ENCODE measurements at places on chromosomes 7 and 10.
A peak's percentile ranks its signal among the peaks of the same experiment; 100 is the strongest.

DNA sequence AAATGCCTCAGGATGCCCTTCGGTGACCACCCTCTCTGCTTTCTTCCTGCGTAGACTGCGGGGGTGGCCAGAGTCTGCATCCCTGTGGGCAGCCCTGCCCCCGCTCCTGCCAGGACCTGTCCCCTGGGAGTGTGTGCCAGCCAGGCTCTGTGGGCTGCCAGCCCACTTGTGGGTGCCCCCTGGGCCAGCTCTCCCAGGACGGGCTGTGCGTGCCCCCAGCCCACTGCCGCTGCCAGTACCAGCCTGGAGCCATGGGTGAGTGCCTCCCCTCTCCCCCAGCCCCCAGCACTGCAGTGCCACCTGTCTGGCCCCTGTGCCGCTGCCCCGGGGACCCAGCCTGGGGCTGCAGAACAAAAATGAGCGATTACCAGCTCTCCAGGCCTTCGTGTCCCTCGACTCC is 23.1 kb upstream of the ZNF862 start:
- no peak for DNase-seq

DNA sequence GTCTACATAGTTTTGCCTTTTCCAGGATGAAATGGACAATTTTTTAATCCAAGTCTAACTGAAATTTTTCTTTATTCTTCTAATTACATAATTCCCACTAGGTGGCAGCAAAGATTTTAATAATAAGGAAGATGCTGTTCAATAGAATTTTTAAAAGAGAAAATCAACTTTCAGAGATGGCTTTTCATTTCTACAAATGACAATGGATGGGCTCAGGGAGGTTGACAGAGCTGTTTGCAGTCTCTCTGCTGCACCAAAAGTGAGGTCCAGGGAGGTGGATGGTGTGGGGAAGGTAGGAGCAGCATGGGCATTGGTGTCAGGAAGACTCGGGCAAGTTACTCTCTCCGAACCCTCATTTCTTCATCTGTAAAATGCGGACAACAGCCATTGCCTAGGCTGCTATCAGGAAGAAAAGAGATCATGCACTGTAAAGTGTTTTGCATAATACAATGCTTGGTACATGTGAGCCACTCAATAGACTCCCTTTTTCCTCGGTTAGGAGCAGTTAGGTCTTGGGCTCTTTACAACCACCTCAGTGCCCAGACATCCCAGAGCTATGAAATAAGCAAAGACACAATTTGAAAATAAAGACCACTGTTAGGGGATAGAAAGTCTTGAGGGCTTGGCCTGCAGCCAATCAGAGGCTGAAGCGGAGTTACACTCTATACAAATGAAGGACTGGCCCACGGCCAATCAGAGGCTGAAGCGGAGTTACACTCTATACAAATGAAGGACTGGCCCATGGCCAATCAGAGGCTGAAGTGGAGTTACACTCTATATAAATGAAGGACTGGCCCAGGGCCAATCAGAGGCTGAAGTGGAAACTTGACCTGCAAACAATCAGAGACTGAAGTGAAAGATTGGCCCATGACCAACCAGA is 107.1 kb downstream of the ABLIM1 start:
- peak; percentile 89 for DNase-seq

DNA sequence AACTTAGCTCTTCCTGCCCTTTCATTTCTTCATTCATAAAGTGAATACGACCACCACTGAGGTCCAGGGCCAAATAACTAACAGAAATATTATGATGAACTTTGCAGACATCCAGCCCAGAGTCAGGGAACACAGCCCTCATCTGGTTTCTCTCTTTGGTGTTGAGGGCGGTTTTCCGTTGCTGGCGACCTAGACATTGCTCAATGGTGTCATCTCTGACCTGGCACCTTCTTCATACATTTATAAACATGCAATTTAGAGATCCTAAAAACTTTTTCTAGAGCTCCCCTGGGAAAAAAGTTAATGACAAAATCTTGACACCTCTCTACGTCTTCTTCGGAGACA is 324 bp upstream of the TET1 start:
- DNase-seq: no peak

- DNase-seq: no peak
Observed at GRCh38 chr10:14142606-14143250, 188.0 kb downstream of the FRMD4A start.

DNA sequence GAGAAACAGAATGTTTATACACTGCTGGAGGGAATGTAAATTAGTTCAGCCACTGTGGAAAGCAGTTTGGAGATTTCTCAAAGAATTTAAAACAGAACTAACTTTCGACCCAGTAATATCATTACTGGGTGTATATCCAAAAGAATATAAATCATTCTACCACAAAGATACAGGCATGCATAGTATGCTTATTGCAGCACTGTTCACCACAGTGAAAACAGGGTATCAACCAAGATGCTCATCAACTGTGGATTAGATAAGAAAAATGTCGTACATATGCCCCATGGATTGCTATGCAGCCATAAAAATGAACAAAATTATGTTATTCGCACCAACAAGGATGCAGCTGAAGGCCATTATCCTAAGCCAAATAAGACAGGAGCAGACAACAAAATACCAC is 343.1 kb upstream of the KCND2 start:
- no peak for DNase-seq

DNA sequence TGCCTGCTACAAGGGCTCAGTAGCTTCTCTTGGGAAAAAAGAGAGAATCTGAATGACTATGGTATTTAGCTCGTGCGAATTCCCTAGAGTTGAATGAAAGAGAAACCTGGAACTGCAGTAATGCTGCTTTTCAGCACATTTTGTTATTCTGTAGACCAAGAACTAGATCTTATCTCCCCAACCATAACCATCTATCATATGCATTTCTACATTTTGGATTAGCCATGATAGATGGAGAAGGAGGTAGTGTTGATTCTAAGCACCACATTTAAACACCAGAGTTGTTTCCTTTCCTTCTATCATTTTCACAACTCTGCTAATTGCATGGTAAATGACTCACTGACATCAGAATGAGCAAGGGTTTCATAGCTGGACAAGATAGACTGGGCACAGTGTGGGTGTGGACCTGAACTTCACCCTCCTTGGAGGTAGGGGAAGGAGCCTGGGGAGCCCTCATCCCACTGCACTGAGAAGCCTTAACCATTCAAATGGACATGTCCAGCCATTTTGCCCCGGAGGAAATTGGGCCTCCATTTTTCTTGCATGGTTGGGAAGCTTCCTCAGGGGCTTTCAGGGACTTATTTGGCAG is 55.3 kb upstream of the BMPER start:
- no peak for DNase-seq

- DNase-seq: no peak
Observed at GRCh38 chr10:75762431-75762802, 331.0 kb downstream of the LRMDA start.

- DNase-seq: no peak
Observed at GRCh38 chr7:82284936-82285519, 158.5 kb downstream of the CACNA2D1 start.

DNA sequence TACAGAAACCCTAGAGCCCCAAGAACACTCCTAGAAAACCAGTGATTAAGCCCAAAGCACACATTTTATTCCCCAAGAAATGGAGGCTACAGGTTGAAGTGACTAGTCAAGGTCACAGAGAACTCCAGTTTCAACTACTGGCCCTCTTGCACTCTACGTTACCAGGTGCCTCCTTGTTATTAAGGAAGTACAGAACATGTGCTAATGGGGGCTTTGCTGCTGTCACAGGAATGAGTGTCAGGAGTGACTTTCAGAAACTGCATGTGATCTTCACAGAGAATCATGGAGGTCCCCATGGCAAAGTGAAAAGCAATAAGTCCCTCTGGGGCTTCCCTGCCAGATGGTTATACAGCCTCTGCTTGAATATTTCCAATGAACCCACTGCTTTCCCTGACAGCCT is 19.3 kb downstream of the JAZF1 start:
- no peak for DNase-seq

GRCh38 chr10:76839276-76839675 is 798.3 kb downstream of the KCNMA1 start:
- no peak for DNase-seq

DNA sequence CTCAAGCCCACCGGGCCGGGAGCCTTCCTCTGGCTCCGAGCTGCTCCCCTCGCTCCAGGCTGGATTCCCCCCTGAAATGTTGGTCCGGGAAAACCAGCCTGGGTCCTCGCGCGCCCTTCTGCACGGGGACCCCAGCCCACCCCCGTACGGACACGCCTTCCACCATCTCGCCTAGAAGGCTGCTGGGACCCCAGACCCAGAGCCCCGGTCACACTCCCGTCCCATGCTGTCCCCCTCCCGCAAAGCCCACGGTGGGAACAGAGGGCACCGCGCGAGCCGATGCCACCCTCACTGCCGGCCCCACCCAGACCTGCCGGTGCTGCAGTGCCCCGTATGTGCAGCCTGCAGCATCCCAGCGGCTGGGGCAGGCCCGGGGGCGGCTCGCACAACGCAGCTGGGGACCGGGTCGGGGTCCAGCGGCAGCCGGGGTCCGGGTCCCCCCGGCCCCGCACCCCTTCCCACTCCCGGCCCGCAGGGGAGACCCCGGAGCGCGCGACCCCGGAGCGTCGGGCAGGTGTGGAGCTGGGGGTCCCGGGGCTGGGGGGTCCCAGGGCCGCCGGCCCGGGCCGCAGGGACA is 871 bp downstream of the SPOCK2 start:
- no peak for DNase-seq

DNA sequence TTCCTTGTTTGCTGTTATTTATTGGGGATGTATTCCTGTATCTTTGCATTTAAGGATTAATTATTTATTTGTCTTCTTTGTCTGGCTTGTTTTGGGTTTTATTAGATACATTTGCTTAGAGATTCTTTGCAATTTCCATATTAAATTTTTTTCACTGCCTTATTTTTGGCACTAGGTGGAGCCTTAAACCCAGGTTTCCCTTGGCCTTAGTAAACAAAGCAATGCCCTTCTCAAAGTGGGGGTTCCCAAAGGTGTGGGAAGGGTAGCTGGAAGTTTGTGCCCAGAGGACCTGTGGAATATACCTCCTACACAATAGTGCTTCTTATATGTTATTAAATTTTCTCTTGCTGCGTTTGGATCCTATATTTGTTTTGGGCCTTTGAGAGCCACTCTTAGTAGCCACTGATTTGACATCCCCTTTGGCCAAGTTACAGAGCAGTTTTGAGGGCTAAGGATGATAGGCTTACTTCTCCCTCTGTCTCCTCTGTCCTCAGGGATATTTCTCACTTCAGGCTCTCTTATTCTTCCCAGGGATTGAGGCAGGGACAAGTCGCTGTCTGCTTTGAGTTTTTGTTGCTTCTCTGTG is 162.3 kb downstream of the ITGB1 start:
- peak; percentile 3 for DNase-seq

DNA sequence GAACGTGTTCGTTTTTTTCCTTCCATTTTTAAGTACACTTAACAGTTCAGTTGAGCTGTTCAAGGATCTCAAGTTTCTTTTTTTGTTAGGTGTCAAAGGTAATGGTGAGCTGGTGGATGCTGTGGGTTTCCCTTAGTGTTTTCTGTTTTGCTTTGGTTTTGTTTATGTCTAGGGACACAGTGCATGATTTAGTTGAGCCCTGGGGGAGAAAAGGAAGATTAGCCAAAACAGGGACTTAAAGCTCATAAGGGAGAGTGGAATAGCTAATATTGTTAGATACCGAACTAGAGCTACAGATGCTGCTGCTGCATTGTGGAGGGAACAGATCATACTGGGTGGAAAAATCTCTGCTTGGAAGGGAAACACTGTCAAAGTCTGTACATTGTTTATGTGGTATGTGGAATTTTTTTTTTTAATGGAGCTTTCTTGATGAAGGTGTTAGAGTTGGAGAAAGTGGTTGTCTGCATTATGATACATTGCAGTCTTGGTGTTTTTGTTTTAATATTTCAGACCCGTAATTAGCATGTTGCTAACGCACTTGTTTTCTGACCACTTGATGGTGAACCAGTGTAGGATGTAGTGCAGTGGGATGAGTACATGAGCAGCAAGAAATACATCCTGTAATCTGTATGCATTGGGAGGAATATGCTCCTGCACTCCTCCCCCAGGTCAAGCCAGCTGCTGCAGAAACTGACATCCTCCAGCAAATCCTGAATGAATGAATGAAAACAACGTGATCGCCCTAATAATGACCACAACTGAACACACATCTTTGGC is 2.1 kb downstream of the GLCCI1 start:
- DNase-seq: peak; percentile 10

- peak; percentile 70 for DNase-seq
Observed at GRCh38 chr7:48782511-48782910, 141.8 kb upstream of the CDC14C start.

DNA sequence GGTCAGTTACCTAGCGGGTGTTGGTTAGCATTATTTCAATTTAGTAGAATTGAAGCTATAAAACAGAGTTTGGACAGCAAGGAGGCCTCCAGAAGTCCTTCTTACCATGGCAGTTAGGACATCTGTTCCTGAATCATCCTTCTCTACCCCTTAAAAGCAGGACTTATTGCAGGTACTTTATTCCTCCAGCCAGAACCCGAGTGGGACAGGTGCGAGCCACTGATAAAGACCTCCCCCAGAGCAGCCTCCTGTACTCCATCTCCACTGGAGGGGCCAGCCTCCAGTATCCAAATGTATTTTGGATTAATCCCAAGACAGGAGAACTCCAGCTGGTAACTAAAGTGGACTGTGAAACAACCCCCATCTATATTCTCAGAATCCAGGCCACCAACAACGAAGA is 54.6 kb downstream of the CDHR3 start:
- peak; percentile 12 for DNase-seq

- DNase-seq: no peak
Observed at GRCh38 chr7:136528329-136528728, 340.1 kb upstream of the CHRM2 start.

DNA sequence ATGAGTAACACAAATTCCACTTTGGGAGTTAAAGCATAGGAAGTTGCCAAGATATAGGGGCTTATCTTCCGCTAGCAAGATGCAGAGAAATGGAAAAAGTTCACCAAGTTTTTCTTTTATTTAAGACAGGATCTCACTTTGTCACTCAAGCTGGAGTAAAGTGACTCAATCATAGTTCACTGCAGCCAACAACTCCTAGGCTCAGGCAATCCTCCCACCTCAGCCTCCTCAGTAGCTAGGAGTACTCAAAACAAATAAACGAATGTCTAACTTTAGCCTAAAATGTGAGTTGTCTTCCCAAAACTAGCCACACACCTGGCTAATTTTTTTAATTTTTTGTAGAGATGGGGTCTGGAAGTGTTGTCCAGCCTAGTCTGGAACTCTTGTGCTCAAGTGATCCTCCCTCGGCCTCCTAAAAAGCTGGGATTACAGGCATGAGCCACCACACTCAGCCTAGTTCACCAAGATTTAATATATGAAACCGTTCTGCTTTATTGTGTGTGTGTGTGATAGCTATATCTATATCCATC is 9.9 kb downstream of the VIM start:
- DNase-seq: no peak

DNA sequence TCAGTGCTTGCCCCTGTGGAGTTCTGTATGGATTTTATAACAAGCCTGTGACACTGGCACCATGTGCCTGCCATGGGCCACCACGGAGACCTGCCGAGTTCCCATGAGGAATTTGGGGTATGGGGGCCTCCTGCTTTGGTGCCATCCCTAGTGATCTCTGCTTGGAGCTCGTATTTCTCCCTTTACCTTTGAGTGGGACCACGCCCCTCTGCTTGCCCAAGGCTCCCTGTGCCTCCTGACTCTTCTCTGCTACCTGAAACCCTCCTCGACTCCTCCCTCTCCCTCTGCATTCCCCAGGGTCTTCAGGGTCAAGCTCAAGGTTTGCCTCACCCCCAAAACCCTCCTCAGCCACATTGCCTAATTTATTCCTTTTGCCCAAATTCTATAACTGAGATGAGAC is 225.0 kb downstream of the BUB3 start:
- DNase-seq: no peak

GRCh38 chr7:8129318-8129659 is 132.7 kb downstream of the ICA1 start:
- DNase-seq: no peak

Data from NCI-H345 (cell line).